ENCODE measurements at places on chromosomes 16 and 17.

- DNase-seq: no peak
These were observed 44.7 kb downstream of the HS3ST3A1 start for GRCh38 chr17:13557077-13557476.

- no peak for DNase-seq
These were observed 108.5 kb downstream of the RAB11FIP4 start for GRCh38 chr17:31499771-31500554.

- no peak for DNase-seq
These were observed 23.5 kb downstream of the GPRC5B start for GRCh38 chr16:19861133-19861532.

DNA sequence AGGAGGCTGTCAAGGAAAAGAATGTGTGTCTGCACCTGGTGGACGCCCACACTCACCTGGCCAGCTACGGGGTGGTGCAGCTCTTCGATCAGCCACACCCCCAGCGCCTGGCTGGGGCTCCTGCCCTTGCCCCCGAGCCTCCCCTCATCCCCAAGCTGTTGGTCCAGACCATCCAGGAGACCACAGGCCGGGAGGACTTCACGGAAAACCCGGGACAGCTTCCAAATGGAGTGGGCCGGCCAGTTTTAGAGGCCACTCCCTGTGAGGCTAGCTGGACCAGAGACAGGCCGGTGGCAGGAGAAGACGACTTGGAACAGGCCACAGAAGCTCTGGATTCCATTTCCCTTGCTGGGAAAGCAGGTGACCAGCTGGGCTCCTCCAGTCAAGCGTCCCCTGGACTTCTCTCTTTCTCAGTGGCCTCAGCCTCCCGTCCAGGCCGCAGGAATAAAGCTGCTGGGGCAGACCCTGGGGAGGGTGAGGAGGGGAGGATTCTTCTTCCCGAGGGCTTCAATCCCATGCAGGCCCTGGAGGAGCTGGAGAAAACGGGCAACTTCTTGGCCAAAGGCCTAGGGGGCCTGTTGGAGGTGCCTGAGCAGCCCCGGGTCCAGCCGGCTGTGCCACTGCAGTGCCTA, 2.2 kb downstream of the WDR81 start:
- DNase-seq: no peak

DNA sequence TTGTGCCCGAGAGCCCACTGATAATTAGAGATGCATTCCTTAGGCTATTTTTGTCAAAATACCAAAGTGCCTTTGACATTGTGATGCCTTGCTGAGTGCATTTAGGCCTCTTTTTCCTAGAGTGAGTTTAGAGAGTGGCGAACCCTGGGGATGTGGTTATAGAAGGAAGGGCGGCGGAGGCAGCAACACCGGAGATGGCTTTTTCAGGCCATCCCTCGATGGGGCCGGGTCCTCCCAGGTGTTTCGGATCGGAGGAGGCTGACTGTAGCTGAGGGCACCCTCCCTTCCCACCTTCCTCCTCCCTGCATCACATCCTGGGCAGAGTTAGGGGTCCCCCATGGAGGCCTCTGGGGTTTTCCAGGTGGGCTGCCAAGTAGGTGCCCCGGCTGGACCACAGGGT, 6.6 kb upstream of the SNAI3 start:
- DNase-seq: no peak

DNA sequence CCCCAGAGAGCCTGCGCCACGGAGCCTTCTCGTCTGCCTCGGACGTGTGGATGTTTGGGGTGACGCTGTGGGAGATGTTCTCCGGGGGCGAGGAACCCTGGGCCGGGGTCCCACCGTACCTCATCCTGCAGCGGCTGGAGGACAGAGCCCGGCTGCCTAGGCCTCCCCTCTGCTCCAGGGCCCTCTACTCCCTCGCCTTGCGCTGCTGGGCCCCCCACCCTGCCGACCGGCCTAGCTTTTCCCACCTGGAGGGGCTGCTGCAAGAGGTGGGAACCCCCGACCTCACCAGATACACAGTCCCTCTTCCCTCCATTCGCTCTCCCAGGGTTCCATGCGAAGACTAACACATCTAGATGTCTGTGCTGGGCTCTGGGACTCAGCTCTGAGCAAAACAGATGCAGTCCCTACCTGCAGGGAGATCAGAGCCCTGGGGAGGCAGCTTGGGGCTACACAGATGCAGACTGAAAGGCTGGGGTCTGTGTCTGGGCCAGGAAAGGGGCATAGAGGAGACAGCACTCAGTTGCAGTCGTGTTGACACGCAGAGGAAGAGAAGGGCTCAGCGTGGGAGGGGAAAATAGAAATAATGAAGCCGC, 3.7 kb downstream of the TNK1 start:
- no peak for DNase-seq

GRCh38 chr17:6556121-6557039, at the start of gene PITPNM3:
TSS of gene PITPNM3 (minus strand) at chr17:6556555. CDS start at chr17:6556406, 149 bp downstream.
- no peak for DNase-seq

DNA sequence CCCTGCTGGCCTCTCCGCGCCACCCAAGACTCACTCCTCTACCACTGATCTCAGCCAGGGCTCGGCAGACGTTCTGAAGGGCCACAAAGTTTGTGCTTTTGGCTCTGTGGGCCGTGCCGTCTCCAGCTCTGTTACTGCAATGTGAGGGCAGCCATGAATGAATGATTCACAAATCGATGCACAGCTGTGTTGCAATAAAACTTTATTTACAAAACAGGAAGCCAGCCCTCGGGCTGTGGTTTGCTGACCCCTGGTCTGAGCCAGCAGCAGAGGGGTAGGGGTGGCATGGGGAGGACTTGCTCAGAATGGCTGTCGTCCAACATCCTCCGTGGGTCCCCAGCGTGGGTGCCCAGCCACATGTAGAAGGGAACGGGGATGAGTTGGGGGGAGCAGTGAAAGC, 63.0 kb upstream of the PVALEF start:
- no peak for DNase-seq

- DNase-seq: no peak
These were observed 4.0 kb downstream of the ITGAD start for GRCh38 chr16:31397096-31397660.

DNA sequence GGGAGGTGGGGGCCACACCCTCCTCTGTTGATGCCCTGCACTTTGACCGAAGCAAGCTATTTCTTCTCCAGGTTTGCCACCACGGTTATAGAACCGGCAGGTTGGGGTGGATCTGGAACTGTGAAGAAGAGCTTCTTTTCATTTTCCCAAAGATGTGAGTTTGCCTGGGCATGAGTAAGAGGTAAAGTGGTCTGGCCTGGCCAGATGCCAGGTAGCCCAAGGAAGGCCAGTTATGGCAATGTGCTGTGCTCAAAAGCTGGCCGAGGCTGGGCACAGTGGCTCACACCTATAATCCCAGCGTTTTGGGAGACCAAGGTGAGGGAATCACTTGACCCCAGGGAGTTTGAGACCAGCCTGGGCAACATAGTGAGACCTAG, 18.7 kb downstream of the ATP6V0D1 start:
- no peak for DNase-seq

DNA sequence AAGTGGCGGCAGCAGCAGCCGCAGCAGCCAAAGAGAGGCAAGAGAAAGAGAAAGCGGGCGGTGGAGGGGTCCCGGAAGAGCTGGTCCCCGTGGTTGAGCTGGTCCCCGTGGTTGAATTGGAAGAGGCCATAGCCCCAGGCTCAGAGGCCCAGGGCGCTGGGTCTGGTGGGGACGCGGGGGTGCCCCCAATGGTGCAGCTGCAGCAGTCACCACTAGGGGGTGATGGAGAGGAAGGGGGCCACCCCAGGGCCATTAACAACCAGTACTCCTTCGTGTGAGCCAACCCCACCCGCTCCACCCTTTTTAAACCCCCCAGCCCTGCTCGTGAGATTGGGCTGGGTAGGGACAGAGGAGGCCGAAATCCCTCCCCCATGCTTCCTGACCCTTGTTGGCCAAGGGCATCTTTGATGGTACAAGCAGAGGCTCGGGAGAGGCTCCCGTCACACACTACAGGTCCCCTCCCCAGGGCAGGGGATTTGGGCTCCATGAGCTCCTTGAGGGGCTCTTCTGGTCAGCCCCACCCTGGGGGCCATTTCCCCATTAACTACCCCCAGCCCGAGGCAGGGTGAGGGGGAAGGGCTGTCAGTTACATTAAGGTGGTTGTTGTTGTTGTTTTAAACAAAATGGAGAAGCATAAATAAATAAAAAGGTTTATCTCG, 4.6 kb upstream of the ATP2A1 start:
- peak; percentile 44 for DNase-seq

GRCh38 chr16:77194295-77195231, 3.6 kb downstream of the MON1B start:
- no peak for DNase-seq

GRCh38 chr17:57305908-57306504, 49.7 kb downstream of the MSI2 start:
- no peak for DNase-seq

- DNase-seq: no peak
These were observed 48.7 kb downstream of the SF3B3 start for GRCh38 chr16:70572050-70572925.

- no peak for DNase-seq
These were observed 182.4 kb downstream of the RAB11FIP4 start for GRCh38 chr17:31573861-31574260.

DNA sequence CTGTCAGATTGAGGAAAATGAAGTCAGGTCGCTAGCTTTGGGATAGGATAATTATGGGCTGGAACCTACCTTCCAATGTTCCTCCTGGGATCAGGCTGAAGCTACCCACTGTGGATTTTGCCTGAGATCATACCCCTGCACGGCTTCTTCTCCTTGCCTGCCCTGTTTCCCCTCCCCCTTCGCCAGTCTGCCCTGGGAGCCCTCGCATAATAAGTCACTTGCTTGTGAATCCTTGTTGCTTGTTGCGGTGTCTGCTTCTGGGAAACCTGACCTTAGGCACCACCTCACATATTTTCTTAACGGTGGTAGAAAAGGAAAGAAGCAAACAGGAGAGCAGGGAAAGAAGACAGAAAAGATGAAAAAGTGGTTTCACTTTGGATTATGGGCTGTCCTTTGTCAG, 13.3 kb upstream of the PMP22 start:
- DNase-seq: no peak

- DNase-seq: no peak
These were observed 4.1 kb downstream of the RASD1 start for GRCh38 chr17:17492085-17492484.

DNA sequence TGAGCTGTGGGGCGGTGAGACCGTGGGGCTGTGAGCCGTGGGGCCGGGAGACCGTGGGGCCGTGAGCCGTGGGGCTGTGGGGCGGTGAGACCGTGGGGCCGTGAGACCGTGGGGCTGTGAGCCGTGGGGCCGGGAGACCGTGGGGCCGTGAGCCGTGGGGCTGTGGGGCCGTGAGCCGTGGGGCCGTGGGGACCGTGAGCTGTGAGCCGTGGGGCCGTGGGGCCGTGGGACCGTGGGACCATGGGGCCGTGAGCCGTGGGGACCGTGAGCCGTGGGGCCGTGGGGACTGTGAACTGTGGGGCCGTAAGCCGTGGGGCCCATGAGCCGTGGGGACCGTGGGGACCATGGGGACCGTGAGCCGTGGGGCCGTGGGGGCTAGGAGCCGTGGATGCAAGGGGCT, 24.6 kb upstream of the PVALEF start:
- DNase-seq: no peak

- DNase-seq: no peak
These were observed 5.8 kb downstream of the SCGB1C2 start for GRCh38 chr17:142876-143784.

DNA sequence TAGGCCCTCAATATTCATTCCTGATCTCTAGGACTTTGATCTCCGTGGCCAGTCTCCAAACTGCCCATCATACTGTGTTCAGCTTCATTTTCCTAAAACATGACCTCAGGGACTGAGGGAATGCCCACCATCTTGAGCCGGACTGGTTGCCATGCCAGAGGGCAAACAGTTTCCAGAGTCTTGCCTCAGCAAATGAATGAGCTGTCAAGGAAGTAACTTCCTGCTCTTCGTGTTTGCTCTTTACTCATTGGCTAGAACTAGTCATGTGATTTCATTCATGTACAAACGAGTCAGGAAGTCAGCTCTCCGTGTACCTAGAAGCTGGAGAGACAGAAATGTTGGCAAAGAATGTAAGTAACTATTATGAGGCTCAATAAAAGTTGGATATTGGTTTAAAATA, 50.2 kb downstream of the ANKFN1 start:
- no peak for DNase-seq

DNA sequence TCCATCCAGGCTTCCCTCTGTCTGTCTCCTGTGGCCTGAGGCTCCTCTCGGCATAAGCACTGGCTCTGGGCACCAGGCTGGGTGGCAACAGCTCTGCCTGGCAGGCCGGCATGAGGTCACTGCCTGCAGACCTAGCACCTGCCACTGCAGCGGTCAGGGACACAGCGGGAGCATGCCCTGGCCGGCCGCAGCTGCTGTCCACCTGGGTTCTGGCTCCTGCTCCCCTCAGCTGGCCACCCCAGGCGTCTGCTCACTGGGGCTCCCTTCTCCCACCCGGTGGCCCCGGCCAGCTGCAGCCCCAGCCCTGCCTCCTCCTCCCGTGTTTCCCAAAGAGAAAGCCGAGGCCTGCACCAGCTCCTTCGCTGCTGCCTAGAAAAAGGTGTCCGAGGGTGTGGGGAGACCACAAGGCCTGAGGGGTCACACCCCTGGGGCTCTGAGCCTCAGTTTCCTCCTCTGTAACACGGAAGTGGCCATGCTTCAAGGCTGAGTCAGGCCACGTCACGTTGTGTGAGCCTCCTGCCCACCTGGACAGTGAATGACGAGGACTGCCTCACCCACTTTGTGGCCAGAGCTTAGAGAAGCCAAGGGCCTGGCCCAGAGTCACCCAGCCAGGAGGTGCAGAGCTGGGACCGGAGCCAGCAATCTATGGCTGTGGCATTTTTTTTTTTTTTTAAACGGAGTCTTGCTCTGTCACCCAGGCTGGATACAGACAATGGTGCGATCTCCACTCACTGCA, 6.7 kb downstream of the NTHL1 start:
- no peak for DNase-seq

DNA sequence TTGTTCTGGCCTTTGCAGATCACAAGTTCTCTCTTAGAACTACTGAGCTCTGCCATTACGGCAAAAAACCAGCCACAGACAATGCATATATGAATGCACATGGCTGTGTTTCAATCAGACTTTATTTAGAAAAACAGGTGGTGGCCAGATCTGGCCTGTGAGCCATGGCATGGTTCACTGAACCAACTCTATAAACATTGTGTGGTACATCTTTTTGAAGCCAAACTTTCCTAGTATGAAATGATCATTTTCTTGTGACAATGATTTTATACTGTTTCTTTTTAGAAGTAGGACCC, 65.9 kb upstream of the AMZ2 start:
- DNase-seq: no peak

Data from activated T-cell treated with anti-CD3 and anti-CD28 coated beads for 24 hours (primary cell).